Stimulated activated CD4-positive, alpha-beta T cell treated with anti-CD3 and anti-CD28 coated beads, TNF-alpha, amount 100 ng/mL, for 4 hours (primary cell): ENCODE measurements at places on chromosomes 11 and 22.

- DNase-seq, result no peak
Measured at GRCh38 chr11:66479394-66480116, 679 bp upstream of the DPP3 start.

DNA sequence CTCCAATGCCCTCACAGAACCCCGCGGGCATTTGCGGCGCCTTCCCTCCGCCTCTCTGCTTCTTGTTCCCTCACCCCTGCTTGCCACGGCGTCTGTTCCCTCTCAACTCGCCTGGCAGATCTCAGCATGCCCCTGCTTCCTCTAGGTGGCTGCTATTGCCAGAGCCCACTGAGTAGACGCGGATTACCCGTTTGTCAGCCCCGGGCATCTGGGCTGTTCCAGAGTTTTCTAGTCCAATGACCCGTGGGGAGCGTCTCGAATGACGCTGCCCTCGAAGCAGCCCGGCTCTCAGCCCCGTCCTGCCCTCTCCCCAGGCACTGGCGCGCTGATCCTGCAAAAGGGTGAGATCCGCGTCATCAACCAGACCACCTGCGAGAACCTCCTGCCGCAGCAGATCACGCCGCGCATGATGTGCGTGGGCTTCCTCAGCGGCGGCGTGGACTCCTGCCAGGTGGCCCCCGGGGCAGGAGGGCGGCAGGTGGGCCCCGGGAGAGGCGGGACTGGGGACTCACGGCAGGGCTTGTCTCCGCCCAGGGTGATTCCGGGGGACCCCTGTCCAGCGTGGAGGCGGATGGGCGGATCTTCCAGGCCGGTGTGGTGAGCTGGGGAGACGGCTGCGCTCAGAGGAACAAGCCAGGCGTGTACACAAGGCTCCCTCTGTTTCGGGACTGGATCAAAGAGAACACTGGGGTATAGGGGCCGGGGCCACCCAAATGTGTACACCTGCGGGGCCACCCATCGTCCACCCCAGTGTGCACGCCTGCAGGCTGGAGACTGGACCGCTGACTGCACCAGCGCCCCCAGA is 49.7 kb downstream of the ST14 start:
- no peak for DNase-seq

GRCh38 chr11:87659807-87660206 is 515.4 kb downstream of the RAB38 start:
- no peak for DNase-seq

DNA sequence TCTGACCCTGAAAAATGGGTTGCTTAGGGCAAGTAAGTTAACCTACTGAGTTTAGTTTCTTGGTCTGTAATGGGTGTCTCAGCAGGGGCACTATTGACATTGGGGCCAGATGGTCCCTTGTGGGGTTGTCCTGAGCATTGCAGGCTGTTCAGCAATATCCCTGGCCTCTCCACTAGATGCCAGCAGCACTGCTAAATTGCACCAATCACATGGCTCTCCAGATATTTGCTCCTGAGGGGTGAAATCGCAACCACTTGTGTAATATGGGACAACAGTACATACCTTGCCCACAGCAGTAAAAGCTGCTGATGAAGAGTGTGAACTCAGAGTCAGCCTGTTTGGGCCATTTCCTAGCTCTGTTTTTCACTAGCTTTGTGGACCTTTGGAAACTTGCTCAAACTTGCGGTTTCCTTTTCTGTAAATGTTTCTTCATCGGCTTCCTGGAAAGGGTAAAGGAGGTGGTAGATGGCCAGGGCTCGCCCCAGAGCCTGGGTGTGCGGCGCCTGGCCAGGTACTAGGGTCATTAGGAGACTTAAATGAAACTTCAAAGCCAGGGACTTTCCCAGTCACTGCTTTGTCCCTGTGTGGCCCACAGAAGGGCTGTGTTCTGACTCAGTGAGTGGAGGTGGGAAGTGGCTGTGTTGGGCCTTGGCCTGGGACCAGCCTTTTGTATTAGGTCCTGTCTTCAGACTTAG is 13.0 kb downstream of the NCF4 start:
- no peak for DNase-seq

GRCh38 chr11:11568651-11569229 is 53.1 kb downstream of the GALNT18 start:
- no peak for DNase-seq

GRCh38 chr11:12686246-12687060 is 12.2 kb downstream of the TEAD1 start:
- no peak for DNase-seq

DNA sequence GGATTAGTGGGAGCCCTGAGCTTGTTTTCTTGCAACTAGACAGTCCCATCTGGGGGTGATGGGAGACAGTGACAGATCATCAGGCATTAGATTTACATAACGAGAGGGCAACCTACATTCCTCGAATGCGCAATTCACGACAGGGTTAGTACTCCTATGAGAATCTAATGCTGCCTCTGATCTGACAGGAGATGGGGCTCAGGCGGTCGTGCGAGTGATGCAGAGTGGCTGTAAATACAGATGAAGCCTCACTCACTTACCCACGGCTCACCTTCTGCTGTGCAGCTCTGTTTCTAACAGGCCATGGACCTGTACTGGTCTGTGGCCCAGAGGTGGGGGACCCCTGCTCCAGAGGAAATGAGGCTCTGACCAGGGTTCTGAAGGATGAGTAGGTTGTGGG is 125.5 kb downstream of the FBXO7 start:
- DNase-seq, result no peak

DNA sequence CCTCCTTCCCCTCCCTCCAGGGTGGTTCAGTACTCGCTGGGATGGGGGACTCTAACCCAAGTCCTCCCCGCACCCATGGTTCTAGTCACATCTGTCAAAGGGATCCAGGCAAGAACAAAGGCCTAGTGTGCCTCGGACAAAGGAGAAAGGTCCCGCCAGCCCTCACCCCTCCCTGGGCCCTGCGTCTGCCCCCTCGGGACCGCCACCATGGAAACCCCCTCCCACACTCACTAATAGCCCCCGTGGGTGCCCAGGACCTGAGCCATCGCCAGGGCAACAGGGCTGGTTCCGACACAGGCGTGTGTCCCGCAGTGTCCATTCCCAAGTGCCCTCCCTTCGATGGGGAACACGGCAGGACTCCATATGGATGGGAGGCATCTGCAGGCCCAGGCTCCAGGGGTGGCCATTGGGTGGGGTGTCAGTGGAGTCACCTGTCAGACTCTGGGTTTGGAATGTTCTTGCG is 5.1 kb upstream of the CARNS1 start:
- DNase-seq, result no peak

DNA sequence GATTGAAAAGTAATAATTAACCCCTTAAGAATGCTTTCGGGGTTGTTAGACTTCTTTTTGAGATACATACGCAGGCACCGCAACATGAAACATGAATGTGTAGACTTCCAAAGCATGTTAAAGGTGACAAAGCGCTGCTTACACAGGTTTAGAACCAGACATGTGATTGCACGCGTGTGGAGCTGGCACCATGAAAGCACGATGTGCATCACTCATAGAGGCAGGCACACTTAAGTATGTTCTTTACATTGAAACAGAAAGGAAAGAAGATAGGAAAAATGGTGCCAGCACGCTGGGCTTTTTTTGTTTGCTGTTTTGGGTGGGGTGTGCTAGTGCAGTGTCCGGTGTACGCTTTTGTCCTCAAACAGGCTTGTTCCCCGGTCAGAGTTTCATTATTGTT is 83.6 kb upstream of the PPARA start:
- no peak for DNase-seq

DNA sequence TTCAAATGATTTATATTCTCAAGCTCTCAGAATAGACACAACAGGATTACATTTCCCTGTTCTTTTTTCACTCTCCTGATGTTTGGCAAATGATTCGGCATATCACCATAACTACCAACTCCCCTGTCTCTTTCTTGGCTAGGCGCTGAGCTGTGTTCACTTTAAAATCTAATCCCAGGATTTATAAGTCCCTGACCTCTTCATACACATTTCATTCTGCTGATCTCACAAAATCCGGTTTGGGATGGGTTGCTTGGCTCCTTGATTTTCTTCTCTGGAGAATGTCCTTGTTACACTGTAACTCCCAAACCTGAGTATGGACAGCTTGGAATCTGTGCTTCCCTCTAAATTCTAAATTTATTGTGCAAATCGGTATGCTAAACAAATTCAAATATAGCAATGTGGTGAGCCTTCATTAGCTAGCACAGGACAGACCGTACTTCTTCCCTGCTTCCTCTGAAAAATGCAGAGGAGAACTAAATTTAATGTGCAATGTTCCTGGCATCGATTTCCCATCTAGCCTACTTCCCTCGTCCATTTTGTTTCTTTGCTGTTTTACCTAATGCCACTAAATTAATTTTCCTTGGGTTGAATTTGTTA is 858.5 kb upstream of the FAT3 start:
- no peak for DNase-seq

DNA sequence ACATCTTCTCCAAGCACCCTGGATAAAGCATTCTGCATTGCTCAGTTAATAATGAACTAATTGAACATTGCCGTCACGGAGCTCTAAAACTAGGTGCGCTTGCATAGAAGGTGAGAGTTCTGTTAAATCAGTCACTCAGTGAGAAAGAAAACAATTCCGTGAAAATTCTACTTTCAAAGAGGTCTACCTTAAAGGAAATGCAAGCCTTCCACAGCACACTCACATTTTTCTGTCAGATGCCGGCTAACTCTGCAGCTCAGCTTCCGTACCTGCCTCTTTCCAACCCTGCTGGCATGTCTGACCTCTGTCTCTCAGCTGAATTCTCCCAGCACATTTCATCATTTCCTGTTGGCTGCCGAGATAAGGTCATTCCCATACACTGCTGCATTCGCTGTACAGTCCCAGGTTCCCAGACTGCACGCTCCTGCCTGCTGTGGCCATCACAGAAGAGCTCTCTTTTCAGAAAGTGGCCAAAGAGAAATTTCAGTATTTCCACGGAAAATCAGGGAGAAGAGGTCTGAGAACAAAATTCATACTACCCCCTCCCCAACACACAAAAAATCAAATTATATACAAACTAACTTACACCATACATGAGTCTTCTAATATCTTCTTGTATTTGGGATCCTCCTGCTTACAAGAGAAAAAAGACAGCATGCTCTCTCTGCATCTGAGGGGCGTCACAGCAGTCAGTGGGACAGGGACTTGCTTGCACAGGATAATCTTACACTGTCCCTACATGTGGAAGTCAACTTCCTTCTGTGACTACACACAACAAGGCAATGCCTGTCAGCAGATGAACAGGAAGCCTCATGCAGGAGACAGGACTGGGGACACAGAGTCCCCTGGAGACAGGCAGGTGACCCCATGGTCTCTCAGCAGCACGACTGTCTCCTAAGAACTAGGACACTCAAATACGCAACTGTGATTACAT is 55.1 kb downstream of the PACSIN2 start:
- no peak for DNase-seq

- no peak for DNase-seq
Measured at GRCh38 chr11:117230999-117231841, 653 bp downstream of the PCSK7 start.

DNA sequence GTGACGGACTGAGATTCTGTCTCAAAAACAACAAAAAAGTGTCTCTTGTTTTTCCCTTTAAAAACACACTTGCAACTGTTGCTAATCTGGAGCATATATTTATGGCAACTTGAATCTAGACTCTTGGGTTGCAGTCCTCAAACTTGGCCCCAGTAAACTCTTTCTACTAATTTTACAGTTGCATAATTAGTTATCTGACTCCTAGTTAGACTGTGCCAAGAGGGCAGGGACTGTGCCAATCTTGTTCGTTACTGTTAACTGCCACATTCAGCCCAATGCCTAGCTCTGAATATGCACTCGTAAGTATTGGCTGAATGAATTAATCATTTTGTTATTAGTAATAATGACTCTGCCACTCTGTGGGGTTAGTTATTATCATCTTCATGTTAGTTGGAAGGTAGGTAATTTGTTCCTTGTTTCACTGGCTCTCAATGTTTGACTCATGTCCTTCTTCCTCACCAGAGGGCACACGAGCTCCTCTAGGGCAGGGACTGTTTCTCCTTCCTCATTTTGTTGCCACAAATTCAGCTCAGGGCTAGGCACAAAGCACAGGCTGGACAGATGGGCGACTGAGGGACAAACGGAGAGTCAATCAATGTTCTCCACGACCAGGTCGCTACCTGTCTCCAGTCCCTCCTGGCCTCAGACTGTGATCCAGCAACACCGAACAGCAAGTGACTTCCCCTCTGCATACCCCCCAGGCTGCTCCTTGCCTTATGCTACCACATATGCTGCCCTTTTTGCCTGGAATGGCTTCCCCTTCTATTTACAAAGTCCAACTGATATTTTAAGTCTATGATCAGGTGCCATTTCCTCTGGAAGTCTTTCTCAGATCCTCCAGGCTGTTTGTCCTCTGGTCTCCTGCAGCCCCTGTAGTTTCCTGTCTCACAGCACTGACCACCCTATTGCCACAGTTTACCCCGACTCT is 9.0 kb downstream of the CLPB start:
- no peak for DNase-seq

- DNase-seq, result no peak
Measured at GRCh38 chr11:40130427-40130826, 1329.0 kb downstream of the LRRC4C start.

- DNase-seq, result no peak
Measured at GRCh38 chr11:1444823-1445422, 41.7 kb downstream of the MOB2 start.

- no peak for DNase-seq
Measured at GRCh38 chr11:26028393-26028911, 303.5 kb upstream of the ANO3 start.

GRCh38 chr22:36145881-36146280 is 14.7 kb downstream of the APOL3 start:
- no peak for DNase-seq

DNA sequence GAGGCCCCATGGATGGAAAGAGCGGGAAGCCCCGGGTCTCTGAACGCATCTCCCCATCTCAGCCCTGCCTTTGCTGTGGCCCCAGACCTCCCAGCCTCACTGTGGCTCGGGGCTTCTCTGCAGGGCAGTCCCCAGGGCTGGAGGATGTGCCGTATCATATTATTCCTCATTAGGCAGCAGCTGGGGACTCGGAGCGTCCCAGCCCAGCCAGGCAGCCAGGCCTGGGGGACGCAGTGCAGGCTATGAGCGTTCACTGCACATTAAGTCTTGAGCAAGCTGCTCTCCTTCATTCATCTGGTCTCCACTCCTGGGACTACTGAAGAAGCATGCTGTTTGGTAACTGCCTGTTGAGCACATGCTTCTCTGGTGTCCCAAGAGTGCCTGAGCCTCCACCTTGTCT is 226.8 kb upstream of the TBCEL start:
- no peak for DNase-seq

GRCh38 chr11:8228231-8228630 is 35.4 kb downstream of the LMO1 start:
- no peak for DNase-seq
